ENCODE measurements at places on chromosomes 3 and 15.

DNA sequence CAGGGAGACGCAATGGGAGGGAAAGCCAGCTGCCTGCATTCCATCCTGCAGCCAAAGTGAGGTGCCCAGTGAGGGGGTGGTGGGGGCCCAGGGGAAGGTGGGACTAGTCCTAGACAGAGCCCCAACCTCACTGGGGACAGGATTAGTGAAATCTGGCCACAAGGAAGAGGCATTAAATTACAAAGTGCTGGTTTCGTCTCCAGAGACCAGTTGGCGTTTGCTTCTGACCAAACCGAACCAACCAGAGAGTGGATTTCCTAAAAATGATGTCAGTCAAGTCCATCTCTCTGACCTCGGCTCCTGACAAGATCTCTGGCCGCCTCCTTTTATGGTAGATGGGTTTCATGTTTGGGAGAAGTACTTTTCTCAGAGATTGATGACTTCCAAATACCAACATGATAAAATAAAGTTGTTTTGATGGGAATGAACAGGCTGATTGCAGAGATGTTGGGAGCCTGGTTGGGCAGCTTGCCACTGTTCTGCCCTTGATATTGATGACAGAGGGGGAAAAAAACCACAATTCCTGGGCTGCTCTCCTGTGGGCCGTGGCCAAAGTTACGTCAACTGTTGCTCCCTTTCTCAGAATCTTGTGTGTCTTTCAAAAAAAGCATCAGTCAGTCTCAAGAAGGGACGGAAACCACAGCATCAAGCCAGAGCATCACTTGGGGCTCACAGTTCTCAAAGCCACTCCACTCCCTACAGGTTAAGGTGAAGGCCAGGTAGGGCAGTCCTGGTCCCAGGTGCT lies 24.6 kb downstream of the ITGA11 start:
- DNase-seq: peak; percentile 39

DNA sequence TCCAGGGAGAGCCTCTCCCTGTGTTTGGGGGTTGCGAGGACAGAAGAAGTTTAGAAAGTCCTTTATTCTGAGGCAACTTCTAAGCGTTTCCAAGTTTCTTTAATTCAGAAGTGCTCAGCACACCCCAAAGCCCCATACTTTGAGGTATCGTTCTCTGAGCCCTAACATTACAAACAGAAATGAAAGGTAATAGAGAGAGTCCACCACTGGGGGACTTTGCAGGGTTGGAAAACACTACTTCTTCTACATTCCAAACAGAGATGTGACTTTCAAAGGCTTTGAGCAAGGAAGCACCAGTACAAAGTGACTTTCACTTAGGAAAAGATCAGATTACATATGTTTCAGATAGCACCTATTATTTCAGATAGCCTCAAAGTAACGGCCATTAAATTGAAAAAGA lies 6.2 kb upstream of the ZNF280D start:
- no peak for DNase-seq

GRCh38 chr3:71629711-71630110 lies 46.2 kb upstream of the FOXP1 start:
- DNase-seq: no peak

- DNase-seq: no peak
Measured at GRCh38 chr15:72353266-72353665, 22.5 kb downstream of the HEXA start.

- no peak for DNase-seq
Measured at GRCh38 chr3:195467641-195468390, 25.0 kb upstream of the ACAP2 start.

- no peak for DNase-seq
Measured at GRCh38 chr3:184726497-184726896, 14.6 kb upstream of the MAGEF1 start.

GRCh38 chr15:78810362-78811123 lies 721 bp downstream of the ADAMTS7 start:
- no peak for DNase-seq

GRCh38 chr15:72722071-72722696 lies 36.2 kb downstream of the BBS4 start:
- peak; percentile 35 for DNase-seq

DNA sequence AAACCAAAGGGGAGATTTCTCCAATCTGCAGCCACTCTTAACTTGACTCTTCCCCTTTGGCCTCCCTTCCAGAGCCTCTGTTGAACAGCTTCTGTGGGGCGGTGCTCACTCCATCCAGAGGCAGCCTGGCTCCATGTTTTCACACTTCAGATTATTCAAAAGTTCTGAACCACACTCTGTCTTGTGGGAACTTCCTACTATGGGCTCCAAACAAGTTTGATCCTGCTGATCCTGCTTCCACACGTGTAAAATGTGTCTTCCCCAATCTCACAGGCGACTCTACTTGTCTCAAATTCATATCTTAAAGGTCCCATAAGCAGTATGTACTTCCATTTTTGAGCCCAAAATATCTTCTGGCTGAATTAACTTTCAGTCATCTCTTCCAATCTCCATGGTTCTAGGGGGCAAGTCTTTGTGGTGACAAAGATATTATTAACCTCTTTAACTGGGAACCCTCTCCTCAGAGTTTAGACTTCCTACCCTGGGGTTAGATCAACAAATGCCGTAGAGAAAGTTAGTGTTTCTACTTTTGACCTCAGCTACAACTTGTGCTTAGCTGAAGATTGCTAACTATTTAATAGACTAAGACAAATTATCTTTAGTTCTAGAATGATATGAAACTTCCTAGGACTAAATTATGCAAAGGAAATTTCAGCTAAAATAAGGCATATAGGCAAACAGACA lies 176.3 kb upstream of the BCL6 start:
- no peak for DNase-seq

DNA sequence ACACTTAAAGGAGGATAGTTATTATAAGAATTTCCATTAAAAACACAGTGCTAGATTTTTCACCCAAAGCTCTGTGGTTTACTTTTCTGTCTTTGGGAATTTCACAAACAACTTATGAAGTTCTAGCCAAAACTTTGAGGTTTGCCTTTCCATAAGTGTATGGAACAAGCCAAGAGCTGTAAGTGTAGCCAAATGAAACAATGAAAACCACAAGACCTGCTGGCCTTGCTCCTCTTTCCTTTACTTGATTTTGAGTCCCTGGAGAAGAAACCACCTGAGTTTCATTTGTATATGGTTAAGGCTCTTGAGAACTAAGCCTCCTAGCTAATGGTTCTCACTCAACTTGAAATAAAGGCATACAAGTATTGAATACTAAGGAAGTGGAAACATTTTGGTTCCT lies 365.3 kb upstream of the EPHA3 start:
- no peak for DNase-seq

DNA sequence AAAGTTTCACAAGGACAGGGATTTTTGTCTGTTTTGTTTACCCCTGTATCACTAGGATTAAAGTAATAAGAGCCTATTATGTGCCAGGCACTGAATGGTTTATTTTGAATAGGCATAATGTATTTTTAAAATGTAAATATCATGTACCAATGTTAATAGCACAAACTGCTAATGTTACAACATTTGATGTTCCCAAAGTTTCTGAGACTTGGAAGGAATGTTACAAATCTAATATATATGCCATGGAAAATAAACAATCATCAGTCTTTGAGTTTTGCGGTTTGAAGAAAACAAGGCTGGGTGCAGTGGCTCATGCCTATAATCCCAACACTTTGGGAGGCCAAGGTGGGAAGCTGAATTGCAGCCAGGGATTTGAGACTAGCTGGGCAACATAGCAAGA lies 159.4 kb downstream of the CDIN1 start:
- DNase-seq: no peak

DNA sequence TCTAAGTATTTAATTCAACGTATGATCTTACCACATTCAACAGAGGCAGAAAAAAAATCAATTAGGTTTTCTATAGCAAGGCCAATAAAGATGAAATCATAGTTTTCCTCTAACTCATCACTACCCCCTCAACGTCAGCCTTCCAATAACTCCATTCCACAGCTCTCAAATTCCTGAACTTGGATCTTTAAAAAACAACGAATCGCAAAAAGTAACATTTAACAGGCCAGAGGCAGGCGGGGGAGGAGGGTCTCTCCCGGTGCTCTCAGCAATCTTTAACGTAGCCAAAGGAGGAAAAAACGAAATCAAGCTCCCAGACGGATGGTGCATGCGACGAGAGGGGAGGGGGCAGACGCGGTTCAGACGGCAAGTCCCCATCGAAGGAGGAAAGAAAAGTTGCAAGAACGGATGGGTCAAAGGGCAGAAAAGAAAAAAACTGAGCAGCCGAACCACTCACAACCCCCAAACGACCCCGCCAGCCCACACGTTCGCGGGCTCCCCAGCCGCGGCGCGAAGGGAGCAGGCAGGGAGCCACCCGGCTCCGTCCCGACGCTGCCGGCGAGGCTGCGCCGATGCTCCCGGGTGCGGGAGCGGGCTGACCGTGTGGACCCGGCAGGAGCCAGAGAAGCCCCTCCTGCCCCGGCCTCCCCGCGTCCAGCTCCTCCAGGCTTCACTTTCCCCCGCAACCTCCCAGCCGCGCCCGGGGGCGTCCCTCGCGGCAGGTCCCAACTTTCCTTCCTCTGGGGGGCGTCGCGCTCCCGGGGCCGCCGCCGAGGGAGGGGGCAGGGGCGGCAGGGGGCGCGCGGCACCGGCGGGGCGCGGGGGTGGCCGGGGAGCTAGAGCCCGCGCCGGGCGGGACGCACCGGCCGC lies 703 bp downstream of the PEAK1 start:
- DNase-seq: peak; percentile 29

GRCh38 chr3:145798007-145798406 lies 363.0 kb downstream of the PLOD2 start:
- no peak for DNase-seq
